Caco-2 (cell line): ENCODE measurements at places on chromosomes 5 and 9. TPM values are rescaled to one million over a fixed set of nuclear protein-coding genes. Genes with fewer than 3 reads are reported as not detected.

GRCh38 chr9:32456564-32456963, 69.4 kb downstream of the RIGI start:
- no peak for DNase-seq

DNA sequence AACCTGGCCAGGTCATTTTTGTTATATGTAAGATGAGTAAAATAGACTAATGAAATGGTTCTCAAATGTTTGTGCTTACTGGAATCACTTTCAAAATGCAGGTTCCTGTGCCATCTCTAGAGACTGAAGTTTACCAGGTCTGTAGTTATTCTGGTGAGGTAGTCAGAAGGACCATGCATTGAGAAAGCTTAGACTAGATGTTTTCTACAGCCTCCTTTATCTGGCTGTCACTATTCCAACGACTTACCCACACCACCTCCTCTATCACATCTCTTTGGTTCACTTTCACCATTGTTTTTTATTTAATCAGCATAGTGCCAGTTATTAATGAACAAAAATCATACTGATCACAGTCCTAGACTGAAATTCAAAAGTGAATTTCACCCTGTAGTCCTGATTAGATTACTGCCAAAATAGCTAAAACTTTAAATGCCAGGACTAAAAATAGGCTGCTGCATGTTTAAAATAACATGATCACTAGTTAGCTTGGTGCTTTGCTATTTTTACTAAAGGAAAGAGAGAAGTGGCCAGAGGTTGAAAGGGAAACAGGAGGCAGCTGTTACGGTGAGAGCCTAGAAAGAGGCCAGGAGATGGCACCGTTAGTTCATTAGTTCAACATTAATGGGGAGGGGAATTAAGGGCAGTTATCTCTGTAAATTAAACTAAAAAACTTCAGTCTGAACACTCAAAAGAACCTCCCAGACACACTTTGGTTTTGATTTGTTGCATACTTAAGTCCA, 13.9 kb upstream of the FNIP1 start:
- DNase-seq = no peak

DNA sequence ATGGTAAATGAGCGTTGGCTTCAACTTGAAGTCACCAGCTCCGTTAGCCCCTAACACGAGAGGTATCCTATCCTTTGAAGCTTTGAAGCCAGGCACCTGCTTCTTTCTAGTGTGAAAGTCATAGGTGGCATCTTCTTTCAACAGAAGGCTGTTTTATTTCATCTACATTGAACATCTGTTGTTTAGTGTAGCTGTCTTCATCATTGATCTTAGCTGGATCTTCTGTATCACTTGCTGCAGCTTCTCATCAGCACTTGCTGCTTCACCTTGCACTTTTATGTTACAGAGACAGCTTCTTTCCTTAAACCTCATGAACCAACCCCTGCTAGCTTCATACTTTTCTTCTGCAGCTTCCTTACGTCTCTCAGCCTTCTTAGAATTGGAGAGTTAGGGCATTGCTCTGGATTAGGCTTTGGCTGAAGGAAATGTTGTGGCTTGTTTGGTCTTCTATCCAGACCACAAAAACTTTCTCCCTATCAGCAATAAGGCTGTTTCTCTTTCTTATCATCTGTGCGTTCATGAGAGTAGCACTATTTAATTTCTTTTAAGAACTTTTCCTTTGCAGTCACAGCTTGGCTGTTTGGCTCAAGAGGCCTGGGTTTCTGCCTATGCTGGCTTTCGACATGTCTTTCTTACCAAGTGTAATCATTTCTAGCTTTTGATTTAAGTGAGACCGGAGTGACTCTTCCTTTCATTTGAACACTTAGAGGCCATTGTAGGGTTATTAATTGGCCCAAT, 47.2 kb downstream of the PCSK5 start:
- no peak for DNase-seq

GRCh38 chr5:75361310-75361709, 24.3 kb downstream of the HMGCR start:
- DNase-seq = no peak

The PRRX2 gene
- not detected in 2 replicates for total RNA-seq
